ENCODE measurements at places on chromosomes 7 and 10.

DNA sequence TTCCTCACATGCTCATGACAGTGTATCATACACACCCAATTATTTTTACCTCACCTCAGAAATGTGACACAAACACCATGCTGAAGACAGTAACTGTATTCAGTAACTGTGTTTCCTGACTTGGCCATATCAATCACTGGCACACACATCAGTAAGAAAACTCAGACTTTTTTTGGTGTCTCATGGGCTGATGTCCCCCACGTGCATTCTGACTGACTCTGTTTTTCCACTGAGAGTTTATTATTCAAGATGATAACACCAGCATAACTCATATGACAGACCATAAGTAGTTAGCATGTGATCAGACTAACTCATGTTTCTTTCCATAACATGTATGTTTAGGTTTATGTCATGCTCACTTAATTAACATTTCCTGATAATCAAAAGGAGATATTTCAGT, 124.8 kb downstream of the CD36 start:
- no peak for DNase-seq

DNA sequence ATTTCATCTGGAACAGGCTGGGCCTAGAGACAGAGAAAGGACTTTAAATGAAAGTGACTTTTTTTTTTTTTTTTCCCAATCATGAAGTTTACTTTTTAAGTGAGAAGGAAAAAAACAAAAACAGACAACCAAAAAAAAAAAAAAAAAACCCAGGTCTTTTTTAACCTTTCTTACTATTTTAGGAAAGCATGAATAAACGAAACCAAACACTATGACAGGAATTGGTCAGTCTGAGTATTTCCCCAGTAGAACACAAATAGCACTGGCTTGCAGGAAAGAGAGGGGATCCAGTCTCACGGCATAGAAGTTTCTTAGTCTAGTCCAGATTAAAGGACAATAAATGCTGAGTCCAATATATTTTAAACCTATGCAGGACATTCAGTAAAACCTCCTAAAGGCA, 180.5 kb upstream of the CCDC6 start:
- no peak for DNase-seq

DNA sequence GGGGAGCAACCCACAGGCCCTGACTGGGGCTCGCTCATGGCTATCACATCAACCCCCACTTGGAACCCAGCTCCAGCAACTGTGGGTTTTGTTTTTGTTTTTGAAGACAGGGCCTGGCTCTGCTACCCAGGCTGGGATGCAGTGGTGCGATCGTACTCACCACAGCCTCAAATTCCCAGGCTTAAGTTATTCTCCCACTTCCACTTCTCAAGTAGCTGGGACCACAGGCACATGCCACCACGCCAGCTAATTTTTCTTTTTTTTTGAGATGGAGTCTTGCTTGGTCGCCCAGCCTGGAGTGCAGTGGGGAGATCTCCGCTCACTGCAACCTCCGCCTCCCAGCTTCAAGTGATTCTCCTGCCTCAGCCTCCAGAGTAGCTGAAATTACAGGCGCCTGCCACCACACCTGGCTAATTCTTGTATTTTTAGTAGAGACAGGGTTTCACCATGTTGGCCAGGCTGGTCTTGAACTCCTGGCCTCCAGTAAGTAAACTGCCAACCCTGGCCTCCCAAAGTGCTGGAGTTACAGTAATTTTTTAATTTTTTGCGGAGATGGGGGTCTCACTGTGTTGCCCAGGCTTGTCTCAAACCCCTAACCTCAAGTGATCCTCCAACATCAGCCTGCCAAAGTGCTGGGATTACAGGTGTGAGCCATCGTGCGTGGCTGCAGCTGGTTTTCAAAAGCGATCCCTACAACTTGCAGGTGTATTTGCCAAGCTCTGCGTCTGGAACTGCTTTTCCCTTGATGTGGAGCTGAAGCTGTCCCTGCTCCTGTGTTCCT, 228.7 kb downstream of the SKIDA1 start:
- DNase-seq, result no peak

DNA sequence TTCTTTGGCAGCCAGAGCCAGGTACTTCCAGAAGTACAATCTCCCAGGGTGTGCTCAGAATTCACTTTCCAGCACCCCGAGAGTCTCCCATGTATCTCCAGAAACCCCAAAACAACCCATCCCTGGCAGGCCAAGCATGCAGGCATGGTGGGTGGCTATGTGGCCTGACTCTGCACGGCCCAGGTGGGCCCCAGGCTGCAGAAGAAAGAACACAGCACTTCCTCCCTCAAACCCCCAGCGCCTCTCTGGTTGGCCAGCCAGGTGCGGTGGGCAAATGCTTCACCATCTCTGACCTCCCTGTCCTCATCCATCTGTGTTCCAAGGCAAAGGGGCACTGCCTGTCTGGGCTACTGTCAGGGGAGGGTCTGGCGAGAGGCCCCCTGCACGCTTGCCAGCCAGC, 100.3 kb downstream of the MKI67 start:
- no peak for DNase-seq

- no peak for DNase-seq
These were observed 54.3 kb downstream of the BMS1 start for GRCh38 chr10:42836771-42837468.

- DNase-seq, result no peak
These were observed 340.6 kb upstream of the NRP1 start for GRCh38 chr10:33674986-33675599.

DNA sequence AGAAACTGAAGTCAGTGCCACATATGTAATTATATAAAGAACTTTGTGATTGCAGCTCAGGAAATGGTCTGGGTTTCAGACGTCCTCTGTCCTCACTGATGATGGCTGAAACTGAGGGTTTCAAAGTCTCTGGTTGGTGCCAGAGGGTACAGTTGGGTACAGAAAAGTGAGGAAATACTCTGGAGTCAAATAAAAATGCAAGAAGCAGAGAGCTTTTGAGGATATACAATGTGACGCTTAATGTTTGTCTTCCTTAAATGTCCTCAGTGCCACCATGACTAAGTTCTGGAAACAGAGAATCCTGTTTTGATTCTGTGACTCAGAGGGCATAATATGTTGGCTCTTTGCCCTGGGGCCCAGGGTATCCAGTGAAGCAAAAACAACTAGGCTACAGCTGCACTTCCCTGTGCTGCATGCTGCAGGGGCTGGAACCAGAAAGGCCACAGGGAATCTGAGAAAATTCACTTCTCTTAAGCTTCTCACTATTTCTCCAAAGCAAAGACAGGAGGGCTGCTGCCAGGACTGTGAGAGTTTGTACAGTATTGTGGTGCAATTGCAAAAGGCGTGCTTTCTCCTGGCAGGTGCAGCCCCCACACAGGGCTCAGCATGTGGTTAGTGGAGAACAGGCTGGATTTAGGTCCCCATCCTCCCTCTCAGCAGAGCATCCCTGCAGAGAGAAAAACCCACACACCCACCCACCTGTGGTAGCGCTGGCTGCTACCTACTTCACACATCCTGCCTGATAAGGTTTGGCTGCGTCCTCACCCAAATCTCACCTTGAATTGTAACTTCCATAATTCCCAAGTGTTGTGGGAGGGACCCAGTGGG, 169.5 kb upstream of the SVIL start:
- DNase-seq, result no peak

GRCh38 chr10:104925232-104925851, 284.3 kb downstream of the SORCS3 start:
- DNase-seq, result no peak

GRCh38 chr10:34290412-34291081, 524.5 kb downstream of the PARD3 start:
- no peak for DNase-seq

DNA sequence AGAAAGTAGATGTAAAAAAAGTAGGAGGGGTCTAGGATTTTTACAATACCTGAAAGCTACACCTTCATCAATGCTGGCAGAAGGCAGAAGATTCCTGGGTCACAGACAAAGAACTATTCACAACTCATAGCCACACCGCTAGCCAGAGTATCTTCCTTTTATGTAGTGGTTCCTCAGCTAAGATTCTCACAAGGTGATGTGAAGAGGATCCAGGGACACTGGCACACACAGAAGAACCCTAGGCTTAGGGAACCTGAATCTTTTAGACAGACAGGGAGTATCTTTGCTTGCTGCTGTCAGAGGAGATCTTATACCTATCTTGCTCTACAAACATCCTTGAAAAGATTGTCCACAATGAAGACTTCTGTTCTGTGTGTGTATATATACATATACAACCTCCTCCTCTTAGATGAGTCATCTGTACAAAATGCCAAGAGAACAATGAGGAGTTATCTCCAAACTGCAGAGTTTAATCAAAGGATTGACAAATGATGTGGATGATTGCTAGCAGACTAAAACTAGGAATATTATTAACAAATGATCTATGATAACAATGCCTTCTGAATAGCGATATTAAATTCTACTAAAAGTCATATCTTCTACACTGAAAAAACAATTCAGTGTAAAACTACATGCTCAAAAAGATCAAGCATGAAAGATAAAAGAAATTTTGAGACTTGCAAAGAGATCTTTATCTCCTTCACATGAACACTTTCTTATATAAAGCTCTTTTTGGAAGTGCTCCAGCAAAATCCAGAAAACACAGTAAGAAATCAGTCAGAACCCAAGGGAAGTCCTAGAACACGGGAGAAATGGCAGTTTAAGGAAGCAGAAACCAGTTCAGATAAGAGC, 409.3 kb downstream of the PARD3 start:
- no peak for DNase-seq

DNA sequence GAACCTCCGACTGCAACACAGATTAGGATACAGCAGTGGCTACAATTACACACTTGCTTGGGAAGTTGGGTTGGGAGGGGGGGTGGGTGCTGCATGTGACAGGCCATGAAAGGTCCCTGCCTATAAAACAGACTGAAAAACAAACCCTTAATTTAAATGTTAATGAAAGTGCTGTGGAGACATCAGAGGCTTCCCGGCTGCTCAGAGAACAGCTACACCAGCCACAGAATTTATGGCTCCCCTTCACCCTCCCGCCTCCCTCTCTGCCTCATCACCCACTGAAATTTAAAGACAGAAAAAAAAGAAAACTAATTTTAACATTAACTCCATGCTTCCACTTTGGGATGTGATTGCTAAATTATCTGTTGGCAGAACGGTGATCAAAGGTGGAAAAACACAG, 34.7 kb downstream of the FBXW4 start:
- DNase-seq, result no peak

- DNase-seq, result no peak
These were observed 704 bp upstream of the SLC35B4 start for GRCh38 chr7:134317434-134317833.

DNA sequence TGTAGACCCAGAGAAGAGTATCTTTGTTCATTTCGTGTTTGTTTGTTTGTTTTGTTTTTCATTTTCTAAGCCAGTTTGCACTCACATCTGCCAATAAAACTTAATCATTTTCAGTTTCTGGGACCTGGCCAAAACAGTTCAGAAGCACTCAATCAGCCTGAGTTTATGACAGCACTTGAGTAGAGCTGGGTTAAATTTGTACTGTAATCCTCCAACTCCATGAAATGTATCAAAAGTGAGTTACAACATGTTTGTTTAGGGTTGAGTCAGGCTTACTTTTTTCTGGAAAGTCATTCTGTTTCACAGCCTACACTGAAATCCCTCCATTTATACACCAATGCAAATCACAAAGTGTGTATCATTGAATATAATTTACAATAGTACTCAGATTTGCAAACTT, 91.9 kb downstream of the ZWINT start:
- DNase-seq, result no peak

DNA sequence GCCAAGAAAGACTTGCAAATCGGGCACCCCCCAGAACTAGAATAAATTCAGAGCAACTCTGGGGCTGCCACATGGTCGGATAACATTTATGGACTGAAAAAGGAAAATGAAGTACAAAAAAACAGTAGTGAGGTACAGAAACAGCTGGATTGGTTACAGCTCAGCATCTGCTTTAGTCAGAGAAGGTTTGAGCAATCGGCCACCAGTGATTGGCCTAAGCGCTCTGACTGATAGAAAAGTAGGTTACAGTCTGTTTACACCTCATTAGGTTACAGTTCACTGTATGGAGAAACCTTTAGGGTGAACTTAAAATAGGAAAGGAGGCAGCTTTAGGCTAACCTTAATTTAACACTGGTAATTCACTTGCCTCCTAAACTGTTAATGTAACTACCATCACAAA, 102.0 kb upstream of the DKK1 start:
- no peak for DNase-seq

- DNase-seq, result no peak
These were observed 125.7 kb upstream of the NPS start for GRCh38 chr10:127423218-127423915.

- DNase-seq, result no peak
These were observed 14.6 kb upstream of the C10orf53 start for GRCh38 chr10:49664842-49665355.

DNA sequence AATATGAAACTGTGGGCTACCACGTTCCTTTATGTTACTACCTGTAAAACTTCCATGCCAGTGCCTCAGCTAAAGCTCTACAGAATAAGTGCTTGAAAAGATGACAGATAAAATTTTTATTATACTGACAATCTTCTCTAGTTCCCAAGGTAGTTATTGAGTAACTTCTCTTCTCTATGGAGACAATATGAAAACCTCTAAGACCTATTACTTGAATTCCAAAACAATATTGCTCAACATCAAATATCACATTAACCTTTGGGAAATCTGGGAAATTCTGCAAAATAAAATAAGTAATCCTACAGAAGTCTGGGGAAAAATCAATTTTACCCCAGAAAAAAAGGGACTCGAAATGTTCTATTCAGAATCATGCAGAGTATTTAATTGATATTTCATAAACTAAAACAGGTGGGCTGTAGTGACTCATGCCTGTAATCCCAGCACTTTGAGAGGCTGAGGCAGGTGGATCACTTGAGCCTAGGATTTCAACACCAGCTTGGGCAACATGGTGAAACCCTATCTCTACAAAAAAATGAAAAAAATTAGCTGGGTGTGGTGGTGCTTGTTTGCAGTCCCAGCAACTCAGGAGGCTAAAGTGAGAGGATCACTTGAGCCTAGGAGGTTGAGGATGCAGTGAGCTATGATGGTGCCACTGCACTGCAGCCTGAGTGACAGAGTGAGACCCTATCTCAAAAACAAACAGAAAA, 23.8 kb upstream of the ANK3 start:
- no peak for DNase-seq

DNA sequence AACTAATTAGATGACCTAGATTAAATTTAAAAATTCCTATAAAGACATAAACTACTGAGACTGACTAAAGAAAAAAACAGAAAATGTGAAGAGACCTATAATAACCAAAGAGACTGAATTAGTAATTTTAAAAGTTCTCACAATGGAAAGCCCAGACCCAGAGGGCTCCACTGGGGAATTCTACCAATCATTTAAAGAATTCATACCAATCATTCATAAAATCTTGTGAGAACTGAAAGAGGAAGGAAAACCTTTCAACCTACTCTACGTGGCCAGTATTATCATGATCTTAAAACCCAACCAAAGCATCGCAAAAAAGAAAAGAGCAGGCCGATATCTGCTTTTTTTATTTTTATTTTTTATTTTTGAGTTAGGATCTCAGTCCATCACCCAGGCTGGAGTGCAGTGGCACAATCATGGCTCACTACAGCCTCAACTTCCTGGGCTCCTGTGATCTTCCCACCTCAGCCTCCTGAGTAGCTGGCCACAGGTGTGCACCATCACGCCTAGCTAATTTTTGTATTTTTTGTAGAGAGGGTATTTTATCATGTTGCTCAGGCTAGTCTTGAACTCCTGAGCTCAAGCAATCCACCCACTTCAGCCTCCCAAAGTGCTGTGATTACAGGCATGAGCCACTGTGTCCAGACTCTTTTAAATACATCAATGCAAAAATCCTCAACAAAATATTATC, 48.6 kb downstream of the DGKI start:
- DNase-seq, result no peak

GRCh38 chr7:156640949-156641485, 443 bp downstream of the RNF32 start:
- no peak for DNase-seq

GRCh38 chr7:30899630-30900029, 12.0 kb upstream of the AQP1 start:
- no peak for DNase-seq
